OCI-LY7 (cell line): ENCODE measurements at places on chromosomes 7 and 10. TPM values are rescaled to one million over a fixed set of nuclear protein-coding genes. Genes with fewer than 3 reads are reported as not detected.

The EIF5AL1 gene
- 1.5 and 1.8 TPM in 2 replicates for total RNA-seq

The CTBP2 gene
- not detected in 2 replicates for total RNA-seq

The CCDC7 gene
- 11.9 and 12.3 TPM in 2 replicates for total RNA-seq

The GIMAP7 gene
- not detected in 2 replicates for total RNA-seq
